ENCODE measurements at places on chromosomes 4 and X.

- DNase-seq: no peak
These were observed 89.3 kb upstream of the UGT8 start for GRCh38 chr4:114509340-114509739.

DNA sequence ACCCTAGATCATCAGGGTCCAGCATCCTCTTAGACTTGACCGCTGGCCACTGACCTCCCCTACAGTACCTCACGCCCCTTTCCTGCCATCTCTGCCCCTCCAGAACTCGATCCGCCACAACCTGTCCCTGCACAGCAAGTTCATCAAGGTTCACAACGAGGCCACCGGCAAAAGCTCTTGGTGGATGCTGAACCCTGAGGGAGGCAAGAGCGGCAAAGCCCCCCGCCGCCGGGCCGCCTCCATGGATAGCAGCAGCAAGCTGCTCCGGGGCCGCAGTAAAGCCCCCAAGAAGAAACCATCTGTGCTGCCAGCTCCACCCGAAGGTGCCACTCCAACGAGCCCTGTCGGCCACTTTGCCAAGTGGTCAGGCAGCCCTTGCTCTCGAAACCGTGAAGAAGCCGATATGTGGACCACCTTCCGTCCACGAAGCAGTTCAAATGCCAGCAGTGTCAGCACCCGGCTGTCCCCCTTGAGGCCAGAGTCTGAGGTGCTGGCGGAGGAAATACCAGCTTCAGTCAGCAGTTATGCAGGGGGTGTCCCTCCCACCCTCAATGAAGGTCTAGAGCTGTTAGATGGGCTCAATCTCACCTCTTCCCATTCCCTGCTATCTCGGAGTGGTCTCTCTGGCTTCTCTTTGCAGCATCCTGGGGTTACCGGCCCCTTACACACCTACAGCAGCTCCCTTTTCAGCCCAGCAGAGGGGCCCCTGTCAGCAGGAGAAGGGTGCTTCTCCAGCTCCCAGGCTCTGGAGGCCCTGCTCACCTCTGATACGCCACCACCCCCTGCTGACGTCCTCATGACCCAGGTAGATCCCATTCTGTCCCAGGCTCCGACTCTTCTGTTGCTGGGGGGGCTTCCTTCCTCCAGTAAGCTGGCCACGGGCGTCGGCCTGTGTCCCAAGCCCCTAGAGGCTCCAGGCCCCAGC, 5.2 kb downstream of the FOXO4 start:
- DNase-seq: no peak

DNA sequence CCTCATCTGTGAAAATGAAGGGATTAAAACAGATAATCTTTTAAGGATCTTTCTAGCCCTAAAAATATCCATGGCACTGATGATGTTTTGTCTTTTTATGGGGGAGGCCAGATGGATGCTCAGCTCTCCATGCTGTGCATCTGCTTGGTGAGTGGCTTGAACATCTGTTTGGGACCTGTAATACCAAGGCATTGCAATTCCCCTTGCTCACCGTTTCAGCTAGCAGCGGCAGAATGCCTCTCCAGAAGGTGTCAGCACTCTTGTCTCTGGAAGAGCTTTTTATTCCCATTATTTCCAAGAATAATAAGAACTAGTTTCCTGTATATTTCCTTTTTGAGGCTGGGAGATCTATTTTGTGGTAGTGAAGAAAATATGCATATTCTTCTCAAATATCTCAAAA, 151.9 kb upstream of the ANK2 start:
- DNase-seq: no peak

DNA sequence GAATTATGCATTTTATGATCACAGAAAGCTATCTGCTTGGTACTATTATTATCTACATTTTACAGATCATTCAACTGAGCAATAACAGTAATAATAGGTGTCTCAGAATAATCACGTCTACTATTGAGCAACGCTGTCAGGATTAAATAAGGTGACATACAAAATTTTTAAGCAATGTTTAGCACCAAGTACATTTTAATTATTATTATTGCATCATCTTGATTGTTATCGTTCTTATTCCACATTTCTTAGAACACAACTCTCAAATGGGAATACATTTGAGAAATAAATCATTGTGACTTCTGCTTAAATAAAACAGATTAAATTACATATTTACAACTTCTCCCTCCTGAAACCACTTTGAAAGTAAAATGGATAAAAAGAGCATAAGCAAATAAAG, 1083.5 kb upstream of the ADGRL3 start:
- no peak for DNase-seq

GRCh38 chrX:1803741-1804140, 188.9 kb downstream of the ASMT start:
- DNase-seq: no peak

- no peak for DNase-seq
These were observed 238.1 kb upstream of the PPP1R2C start for GRCh38 chrX:43016021-43016420.

- no peak for DNase-seq
These were observed 22.2 kb downstream of the RBPJ start for GRCh38 chr4:26343038-26343398.

DNA sequence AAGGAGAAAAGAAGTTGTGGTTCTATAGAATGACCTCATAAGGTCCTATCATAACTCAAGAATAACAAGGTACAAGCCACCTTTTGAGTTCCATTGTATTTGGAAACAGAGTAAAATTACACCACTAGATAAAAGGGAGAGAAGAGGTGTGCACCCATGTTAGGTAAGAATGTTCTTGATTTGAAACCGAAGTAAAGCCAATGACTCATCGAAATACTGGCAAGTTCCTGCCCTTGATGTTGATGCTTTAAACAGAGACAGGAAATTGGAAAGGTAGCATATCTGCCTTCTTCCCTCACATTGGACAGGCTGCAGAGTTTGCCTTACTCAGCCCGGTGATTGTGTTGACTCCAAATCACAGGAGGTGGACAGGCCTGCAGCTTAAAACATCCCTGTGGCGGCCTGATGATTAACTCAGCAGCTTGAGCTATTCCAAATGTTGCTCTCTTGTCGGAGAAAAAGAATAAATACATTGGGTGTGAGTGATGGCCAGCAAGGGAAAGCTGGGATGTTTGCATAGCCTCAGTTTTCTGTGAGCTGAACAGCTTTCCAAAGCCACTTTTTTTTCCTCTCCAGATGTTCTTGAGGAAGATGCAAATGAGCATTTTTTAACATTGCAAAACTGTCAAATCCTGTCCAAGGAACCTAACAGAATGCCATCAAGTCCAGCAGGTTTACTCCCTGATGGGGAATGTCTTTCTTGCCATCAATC, 321.1 kb downstream of the NKX6-1 start:
- DNase-seq: no peak

DNA sequence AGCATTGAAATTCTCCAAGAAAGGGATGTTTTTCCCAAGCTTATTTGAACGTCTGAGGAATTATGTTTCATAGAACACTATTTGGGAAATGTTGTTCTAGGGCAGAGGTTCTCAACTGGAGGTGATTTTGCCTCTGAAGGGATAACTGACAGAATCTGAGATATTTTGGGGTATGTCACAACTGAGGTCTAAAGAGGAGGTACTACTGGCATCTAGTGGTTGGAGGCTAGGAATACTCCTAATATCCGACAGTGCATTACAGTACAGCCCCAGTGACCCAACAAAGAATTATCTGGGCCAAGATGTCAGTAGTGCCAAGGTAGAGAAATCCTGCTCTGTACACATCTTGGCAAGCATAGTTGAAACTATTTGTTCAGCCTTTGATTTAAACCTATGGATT, 6.4 kb downstream of the HSPA4L start:
- no peak for DNase-seq

DNA sequence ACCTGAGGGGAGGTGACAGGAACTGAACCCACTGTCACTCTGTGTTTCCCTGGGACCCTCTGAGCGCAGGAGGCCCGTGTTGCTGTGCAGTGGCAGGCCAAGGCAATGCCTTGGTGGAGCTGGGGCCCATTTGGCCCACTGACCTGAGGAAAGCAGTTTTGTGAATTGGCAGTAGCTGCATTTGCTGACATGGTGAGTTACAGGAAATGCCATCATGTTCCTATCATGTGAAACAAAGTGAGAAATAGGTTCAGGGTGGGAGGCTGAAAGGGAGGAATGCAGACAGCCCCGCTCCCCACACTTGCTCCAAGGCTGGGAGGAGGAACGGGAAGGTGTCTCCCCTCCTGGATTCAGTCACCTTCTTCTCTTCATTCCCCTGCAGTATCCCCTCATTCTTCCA, 146.1 kb downstream of the PTTG2 start:
- DNase-seq: no peak

GRCh38 chr4:139085141-139085540, 69.6 kb downstream of the NOCT start:
- DNase-seq: no peak

GRCh38 chrX:54447461-54447860, 7.3 kb downstream of the TSR2 start:
- no peak for DNase-seq

DNA sequence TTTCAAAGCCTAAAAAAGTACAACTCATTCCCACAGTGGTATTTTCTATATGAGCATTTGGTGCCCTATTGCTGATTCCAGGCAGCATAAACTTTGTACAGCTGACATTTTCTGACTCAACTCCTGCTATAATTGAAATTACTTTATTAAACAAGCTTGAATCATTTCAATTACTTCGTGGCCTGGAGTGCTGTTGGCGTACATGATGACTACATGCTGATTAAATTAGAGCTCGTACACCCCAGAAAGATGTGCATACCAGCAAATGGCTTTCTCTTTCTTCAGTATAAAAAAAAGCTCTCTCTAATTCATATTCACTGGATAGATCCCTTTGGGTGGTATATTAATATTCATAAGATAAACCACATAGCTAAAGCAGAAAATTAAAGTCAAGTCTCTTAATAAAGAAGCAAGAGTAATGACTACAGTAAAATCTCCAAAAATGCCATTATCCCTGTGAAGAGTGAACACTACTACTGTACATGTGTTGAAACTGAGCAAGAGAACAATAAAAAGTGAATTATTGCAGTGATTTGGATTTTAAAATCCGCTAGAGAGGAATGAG, 245.0 kb upstream of the IGFBP7 start:
- DNase-seq: no peak

- no peak for DNase-seq
These were observed 237.9 kb downstream of the KCTD8 start for GRCh38 chr4:44210750-44211149.

- DNase-seq: no peak
These were observed 7.8 kb downstream of the SERTM2 start for GRCh38 chrX:111519215-111519614.

GRCh38 chr4:23484689-23485088, 405.2 kb downstream of the PPARGC1A start:
- DNase-seq: no peak

DNA sequence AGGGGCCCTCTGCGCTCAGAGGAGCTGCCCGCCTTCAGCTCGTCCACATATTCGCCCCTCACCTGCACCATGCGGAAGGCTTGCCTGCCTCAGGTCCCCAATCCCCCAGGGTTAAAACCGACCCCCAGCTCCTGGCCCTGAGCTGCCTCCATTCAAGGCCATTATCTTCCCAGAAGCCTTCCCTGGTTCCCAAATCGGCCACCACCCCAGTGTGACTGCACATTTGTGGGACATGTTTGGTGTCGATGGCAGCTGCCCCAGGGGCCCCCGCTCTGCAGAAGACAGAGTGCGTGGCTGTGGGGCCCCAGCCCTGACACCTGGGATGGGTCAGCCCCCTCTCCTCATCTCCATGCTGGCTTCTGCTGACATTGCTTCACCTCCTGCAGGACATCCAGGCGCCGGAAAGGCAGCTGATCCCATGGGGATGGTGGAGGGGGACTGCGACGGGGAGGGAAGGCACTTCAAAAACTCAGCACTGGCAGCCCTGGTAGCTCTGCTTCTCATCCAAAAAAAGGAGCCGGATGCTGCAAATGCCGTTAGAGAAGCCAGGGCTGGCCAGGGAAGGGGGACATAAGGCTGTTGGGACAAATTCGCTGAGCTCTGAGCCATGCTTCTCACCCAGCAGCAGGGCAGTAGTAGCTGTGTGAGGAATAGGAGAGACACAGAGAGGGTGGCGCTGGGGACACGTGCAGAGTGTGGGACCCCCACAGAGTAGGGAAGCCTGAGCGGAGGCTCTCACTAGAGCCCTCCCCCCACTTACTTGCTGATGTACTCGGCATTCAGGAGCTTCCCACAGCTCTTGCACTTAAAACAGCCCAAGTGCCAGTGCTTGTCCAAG, 78.5 kb downstream of the ABLIM2 start:
- DNase-seq: no peak

Data from GM12891 (cell line).